Activated CD4-positive, alpha-beta T cell treated with anti-CD3 and anti-CD28 coated beads, Interleukin-2, amount 50 U/mL, for 4 hours (primary cell): ENCODE measurements at places on chromosomes 12 and 14.

- no peak for DNase-seq
These were observed 9.2 kb upstream of the CCDC196 start for GRCh38 chr14:66476964-66477363.

DNA sequence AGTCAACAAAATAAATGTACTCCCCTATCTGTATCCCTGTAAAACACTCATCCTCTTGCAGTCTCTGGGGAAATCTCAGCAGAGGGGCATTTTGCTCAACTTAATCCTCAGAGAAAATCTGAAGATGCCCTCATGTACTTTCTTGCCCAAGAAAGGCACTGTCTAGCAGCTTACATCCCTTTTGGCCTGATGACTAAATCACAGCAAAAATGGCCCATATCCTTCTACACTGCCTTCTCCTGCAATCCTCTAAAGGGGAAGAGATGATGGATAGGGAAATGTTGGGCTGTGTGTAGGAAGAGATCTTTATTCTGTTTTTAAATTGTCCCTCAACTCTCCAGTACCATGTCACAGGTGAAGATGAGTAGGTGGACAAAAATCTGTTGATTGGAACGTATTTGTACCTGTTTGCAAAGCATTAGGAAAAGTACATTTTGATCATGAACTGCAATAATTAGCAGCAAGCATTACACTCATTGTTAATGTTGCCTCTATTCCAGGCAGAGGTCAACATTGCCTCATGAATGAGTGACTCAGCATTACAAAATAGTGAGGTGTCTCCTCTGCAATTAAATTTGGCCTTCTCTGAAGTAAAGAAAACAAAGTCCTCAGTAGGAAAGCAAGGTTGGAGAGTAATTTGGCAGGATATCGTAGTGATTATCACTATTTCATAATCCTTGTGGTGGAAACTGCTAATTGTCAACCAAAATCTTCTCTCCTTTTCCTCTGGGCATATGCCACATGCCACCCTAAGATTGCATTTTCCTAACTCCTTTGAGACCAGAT lies 172.4 kb upstream of the CAND1 start:
- no peak for DNase-seq

DNA sequence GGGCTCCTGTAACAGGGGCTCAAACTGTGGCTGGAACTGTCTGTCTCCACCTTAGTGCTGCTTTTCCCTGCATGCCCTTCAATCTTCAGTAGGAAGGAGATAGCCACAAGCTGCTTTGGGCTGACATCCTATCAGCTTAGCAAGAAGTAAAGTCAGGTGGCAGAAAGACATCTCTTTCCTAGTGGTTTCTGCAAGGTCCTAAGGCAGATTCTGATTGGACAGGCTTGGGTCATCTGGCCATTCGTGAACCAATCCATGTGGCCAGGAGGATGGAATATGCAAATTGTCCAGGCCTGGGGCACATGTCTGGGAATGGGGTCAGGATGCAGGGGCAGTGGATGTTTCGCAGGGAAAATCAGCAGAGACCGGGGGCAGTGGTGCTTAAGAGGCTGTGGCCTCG lies 5.2 kb downstream of the RITA1 start:
- DNase-seq = no peak

DNA sequence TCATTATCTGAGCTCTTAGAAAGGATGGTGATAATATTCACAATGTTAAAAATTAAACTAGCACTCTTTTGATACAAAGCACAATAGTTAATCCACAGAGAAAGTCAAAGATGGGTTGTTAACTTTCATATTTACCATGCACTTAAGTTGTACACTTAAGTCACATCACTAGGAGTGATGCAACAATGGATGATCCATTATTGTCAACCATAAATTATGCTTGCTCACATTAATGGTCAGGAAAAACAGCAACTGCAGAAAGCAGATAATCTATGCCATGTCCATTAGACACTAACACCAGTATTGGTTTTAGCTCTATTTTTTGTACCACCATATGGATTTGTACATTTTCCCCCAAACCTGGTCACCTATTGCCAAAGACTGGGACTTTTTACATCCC lies 195.5 kb downstream of the FOXA1 start:
- no peak for DNase-seq

- DNase-seq = no peak
These were observed 55.6 kb upstream of the CISTR start for GRCh38 chr12:53807322-53807860.

GRCh38 chr14:97077253-97077653 lies 280.1 kb downstream of the VRK1 start:
- DNase-seq = no peak

- no peak for DNase-seq
These were observed 10.8 kb downstream of the KRT71 start for GRCh38 chr12:52542157-52542556.

- no peak for DNase-seq
These were observed 55.6 kb upstream of the MYBPC1 start for GRCh38 chr12:101539148-101539547.

DNA sequence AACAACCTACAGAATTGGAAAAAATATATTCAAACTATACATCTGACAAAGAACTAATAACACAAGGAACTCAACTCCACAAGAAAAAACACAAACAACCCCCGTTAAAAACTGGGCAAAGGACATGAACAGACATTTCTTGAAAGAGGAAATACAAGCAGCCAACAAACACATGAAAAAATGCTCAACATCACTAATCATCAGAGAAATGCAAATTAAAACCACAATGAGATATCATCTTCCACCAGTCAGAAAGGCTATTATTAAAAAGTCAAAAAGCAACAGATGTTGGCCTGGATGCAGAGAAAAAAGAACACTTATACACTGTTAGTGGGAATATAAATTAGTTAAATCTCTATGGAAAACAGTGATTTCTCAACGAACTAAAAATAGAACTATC lies 82.6 kb upstream of the CCDC91 start:
- DNase-seq = no peak

GRCh38 chr12:112810235-112810917 lies 18.8 kb downstream of the RPH3A start:
- no peak for DNase-seq

- DNase-seq = no peak
These were observed 58.4 kb upstream of the OTX2 start for GRCh38 chr14:56868660-56869059.

GRCh38 chr12:101696251-101697196 lies 916 bp upstream of the CHPT1 start:
- no peak for DNase-seq

DNA sequence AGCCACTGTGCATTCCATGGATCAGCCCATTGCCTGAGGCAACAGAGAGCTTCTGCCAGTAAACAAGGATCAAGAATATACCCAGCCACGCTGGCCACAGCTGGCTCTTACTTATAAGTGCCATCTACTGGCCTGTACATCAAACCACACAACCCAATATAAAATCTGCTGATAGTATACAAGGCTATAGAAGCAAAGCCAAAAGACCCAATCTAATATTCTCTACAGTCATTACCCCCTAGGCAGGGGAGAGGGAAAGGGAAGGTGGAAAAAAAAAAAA lies 4.4 kb upstream of the FAM186B start:
- DNase-seq = no peak

GRCh38 chr12:58301730-58302122 lies 360.4 kb downstream of the ATP23 start:
- DNase-seq = no peak

GRCh38 chr14:88551094-88551870 lies 3.5 kb downstream of the PTPN21 start:
- DNase-seq = peak; percentile 26

GRCh38 chr14:102917056-102917385 lies 5.4 kb upstream of the AMN start:
- no peak for DNase-seq

DNA sequence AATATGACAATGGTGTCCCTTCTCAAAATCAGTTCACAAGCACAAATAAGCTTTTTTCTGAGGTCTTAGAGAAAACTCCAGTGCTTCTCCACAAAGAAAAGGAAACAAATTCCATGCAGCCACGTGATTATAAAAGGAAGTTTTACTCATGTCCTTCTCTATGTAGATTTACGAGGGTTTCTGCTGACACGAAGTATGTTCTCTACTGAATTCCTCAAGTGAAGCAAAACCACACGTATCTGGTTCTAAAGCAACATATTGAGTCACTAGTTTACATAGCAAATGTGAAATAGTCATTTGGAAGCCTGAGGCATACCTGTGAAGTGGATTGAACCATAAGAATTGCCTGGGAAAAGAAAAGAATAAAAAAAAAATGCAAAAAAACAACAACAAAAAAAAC lies 31.9 kb downstream of the BMP4 start:
- no peak for DNase-seq

GRCh38 chr12:63857771-63858670 lies 13.5 kb downstream of the SRGAP1 start:
- no peak for DNase-seq

DNA sequence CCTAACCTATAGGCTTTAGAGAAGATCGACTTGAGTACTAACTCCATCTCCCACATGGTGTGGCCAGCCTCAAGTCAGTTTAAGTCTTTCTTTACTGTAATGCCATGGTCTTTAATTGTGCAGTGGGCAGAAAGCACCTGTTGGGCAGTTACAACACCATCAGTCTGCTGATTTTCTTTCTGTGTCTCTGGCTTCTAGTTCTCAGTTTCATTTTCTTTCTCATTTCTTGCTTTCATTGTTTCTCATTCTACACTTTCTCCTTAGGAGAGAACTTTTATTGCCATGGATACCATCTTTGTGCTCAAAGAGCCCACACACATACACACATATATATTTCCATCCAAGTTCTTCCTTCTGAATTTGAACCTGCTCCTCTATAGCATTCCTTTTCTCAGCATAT lies 96.1 kb upstream of the SLC16A7 start:
- no peak for DNase-seq

GRCh38 chr12:58894040-58894439 lies 26.3 kb downstream of the LRIG3 start:
- no peak for DNase-seq

DNA sequence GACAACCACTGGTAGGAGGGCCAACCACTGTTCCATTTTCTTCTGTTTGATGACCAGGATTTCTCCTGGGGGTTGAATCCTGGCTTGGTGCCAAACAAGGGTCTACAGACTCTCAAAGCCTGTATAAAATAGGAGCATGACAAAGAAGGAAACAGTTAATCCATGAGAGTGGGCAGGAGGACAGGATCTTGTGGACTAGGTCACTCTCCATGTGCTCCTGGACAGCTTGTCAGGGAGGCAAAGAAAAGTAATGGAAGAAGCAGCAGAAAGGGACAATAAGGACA lies 243.7 kb downstream of the AKAP6 start:
- DNase-seq = no peak

DNA sequence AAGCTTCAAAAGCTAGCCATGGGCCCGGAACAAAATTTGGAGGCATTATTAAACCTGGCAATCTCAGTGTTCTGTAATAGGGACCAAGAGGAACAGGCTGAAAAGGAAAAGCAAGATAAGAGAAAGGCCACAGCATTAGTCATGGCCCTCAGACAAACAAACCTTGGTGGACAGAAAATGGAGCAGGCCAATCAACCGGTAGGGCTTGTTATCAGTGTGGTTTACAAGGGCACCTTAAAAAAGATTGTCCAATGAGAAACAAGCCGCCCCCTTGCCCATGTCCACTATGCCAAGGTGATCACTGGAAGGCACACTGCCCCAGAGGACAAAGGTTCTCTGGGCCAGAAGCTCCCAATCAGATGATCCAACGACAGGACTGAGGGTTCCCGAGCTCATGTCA lies 653.9 kb upstream of the TMEM132C start:
- no peak for DNase-seq

DNA sequence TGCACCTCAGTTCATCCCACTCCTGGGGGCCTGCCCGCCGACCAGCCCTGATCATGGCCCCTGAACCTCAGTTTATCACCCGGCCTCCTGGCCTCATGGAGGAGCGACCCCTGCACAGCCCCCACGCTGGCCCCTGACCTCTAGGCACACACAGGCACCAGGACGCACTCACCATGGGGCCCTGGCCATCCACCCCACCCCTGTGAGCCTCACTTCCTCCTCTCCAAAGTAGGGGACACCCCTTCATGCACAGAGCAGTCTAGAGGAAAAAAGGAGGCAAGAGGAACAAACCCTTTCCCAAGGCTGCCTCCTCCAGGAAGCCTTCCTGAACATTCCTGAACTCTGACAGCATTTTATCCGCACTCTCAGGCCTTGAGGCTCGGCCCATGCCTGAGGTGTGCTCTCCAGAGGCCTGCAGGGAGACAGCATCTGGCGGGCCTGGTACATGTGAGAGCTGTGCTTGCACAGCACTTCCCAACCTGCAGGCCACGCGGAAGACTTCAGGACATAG lies 39.4 kb downstream of the CCNK start:
- DNase-seq = no peak

GRCh38 chr12:131222329-131223139 lies 268.8 kb downstream of the ADGRD1 start:
- no peak for DNase-seq

GRCh38 chr14:52730709-52731111 lies 744 bp downstream of the STYX start:
- no peak for DNase-seq

- DNase-seq = no peak
These were observed 532 bp downstream of the NOC4L start for GRCh38 chr12:132144810-132145168.

DNA sequence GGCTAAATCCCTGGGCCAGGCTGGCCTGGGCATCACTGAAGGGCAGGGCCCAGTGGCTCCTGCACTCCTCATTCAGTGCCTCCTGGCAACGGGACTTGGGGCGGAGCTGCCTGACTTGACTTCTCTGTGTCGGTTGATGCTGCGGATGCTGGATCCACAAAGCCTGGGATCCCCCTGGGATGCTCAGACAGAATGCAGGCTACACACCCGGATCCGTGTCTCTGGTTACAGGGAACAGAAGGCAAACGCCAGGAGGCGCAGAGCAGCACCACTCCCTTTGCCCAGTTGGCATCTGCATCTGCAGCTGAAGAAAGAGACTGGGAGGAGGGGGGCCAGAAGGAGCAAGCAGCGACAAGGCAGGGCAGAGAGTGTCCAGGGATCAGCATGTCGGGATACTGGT lies 154.5 kb upstream of the FKBP4 start:
- DNase-seq = no peak

- DNase-seq = peak; percentile 61
These were observed 585 bp downstream of the GPATCH2L start for GRCh38 chr14:76152333-76152681.

GRCh38 chr14:101019541-101019940 lies 116.0 kb upstream of the RTL1 start:
- no peak for DNase-seq

DNA sequence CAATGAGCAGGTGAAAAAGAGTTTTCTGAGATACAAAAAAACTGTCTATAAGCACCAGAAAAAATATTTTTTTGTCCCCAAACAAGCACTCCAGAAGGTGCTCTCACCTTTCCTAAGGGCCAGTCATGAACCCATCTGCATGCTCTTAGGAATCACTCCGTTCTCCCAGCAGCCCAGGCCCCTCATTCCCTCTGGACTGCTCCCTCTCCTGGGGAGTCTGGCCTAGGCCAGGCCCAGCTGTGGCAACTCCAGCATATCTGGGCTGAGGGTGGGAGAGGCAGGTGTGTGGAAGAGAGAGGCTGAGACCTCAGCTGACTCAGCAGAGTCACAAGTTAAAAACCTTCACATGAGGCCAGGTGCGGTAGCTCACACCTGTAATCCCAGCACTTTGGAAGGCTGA lies 54.6 kb downstream of the TRAFD1 start:
- DNase-seq = no peak
